Foreskin fibroblast (primary cell): ENCODE measurements at places on chromosomes 2 and 18.

DNA sequence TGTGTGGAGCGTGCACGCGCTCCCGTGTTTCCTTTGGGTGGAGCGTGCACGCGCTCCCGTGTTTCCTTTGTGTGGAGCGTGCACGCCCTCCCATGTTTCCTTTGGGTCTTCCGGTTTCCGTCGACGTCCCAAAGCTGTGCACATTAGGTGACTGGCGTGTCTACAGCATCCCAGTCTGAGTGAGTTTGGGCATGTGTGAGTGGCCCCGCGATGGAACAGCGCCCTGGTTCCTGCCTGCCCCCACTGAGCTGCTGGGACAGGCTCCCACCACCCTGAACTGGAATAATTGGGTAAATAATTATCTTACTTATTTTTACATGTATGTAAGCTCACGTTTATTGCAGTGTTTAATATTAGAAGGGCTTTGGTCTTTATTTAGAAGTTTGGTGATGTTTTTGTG, 104.2 kb downstream of the AGAP1 start:
- no peak for DNase-seq

GRCh38 chr2:29201979-29202378, 86.8 kb downstream of the CLIP4 start:
- no peak for DNase-seq

DNA sequence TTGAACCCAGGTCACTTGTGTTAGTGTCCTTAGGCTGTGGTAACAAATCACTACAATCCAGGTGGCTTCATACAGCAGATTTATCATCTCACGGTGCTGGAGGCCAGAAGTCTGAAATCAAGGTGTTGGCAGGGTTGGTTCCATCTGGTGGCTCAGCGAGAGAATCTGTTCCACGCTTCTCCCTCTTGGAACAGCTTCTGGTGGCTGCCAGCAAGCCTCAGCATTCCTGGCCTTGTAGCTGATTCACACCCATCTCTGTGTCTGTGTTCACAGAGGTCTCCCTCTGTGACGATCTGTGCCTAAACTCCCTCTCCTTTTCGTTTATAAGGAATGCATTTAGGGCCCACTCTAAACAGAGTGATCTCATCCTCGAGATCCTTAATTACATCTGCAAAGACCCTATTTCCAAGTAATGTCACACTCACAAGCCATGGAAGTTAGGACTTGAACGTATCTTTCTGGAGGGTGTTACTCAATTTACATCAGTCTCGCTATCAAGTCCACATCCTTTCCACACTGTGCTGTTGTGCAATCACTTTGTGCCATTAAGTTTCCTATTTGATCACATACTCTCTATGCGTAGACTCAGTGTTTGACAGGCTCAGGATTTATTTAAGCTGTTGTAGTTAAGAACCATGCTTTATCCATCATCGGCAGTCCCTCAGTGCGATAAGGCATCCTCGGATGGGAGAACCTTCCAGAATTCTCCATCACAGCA, 164.4 kb downstream of the SOCS6 start:
- DNase-seq, result peak; percentile 22

DNA sequence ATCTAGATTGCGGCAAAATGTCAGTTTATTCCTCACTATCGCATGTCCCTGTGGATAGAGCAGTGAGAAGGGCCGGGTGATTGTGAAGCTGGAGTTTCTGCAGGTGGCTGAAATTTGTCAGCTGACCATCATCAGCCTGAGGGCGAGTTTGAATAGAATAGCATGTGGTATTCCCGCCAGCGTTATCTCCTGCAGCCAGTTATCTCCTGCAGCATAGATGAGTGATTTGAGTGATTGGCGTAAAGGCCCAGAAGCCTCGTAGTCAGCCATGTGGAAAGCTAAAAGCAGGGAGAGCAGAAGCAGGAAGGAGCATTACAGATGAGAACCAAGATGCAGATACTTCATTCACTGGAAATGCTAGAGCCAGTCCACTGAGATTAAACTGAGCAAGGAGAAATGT, 65.5 kb downstream of the CABLES1 start:
- DNase-seq, result no peak

DNA sequence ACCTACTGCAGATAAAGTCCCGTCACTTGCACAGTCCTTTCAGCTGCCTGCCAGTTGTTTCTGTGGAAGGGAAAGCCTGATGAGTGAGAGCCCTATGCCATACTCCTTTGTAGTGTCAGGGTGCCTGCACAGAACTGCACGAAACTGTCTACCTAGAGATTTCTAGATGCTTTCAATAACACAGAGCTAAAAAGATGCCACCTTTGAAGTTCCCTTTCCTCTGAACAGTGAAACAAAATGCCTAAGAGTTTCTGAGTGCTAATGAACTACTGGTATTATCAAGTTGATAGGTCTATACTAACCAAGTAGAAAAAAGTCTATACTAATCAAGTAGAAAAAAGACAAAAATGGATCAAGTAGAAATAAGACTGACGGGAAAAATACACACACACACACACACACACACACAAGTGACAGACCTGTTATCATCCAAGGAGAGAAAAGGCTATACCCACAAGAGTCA, 79.0 kb downstream of the TLK1 start:
- DNase-seq, result no peak

GRCh38 chr2:191176305-191176704, 25.5 kb upstream of the STAT4 start:
- no peak for DNase-seq

DNA sequence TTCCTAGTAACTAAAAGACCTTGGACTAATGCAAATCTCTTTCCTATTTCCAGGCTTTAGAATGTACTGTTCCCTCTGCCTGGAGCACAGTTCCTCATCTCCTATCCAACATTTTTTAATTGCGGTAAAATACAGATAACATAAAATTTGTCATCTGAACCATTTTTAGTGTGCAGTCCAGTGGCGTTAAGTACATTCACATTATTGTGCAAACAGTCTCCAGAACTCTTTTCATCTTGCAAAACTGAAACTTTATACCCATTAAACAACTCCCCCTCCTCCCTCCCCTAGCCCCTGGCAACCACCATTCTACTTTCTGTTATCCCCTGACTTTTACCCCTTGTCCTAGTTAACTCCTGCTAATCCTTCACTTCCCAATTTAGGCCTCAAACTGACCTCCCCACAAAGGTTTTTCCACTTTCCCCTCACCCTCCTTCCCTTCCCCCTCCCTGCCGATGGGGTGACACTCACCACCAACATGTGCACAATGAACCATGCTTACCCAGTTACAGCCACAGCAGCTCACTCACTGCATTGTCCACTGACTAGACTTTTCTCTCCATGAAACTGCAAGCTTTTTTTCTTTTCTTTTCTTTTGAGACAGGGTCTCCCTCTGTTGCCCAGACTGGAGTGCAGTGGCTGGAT, 54.8 kb downstream of the KIAA2012 start:
- no peak for DNase-seq

- peak; percentile 38 for DNase-seq
Observed at GRCh38 chr2:163734881-163735684, 725 bp downstream of the FIGN start.

DNA sequence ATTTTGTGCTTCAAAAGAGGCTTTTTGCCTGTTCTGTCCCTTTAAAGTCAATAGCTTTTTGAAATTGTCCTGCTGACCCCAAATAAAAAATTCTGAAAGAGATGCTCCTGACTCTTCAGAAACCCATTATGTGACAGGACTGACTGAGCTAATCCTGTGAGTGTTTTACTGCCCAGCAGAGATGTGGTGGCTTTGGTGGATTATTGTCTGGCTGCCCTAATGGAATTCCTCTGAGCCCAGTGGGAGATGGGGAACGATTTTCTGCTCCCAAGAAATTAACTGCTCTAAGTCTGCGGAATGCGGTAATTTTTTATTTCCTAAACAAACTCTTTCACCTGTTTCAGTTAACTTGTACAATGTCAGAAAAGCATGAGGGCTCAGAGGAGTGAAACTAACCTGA, 258.2 kb downstream of the IKZF2 start:
- DNase-seq, result no peak

- no peak for DNase-seq
Observed at GRCh38 chr2:195413944-195414343, 243.1 kb upstream of the SLC39A10 start.

GRCh38 chr2:56749152-56749752, 565.5 kb downstream of the CCDC85A start:
- no peak for DNase-seq

DNA sequence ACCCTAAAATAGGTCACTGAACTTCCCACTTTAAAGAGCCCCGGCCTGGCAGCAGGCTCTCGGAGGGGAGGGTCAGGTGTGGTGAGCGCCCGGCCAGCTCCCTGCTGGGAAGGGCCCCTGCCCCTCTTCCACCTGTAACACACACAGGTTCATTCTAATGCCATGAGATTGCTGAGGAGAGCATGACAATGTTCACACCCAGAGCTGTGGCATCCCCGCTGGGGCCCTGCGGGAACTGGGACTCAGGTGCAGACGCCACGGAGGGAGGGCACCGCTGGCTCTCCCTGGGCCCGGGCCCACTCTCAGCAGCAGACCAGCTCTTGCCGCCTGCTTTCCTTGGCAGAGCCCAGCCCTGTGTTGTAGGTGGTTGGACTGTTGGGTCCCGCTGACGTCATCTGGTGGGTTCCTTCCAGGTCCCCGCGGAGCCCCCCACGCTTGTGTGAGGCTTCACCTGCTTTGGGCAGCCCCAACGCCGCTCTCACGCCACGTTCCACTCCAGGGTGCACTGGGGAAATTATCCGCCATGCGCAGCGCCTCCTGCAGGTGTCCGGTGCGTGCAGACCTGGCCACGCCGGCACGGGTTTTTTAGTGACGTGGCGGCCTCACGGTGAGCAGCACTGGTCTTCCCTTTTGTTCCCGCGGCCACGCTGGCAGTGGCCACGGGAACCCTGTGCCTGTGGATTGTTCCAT, 50.4 kb upstream of the KCNG2 start:
- DNase-seq, result no peak

DNA sequence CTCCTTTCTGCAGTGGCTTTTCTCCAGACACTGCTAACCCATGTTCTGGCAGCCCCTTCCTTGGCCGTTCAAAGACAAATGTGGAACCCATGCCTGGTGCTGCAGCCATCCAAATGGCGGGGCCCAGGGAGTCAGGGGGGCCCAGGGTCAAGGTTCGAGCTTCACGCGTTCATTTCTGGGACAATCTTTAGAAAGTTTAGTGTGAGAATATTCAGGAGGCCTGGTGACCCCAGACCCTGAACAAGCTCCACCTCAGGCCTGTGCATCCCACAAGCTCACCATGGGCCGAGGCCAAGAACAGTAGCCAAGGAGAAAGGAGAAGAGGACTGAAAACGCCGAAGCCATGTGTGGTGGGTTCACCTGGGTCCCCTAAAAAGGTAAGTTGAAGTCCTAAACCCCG, 54.4 kb downstream of the ANKMY1 start:
- no peak for DNase-seq

DNA sequence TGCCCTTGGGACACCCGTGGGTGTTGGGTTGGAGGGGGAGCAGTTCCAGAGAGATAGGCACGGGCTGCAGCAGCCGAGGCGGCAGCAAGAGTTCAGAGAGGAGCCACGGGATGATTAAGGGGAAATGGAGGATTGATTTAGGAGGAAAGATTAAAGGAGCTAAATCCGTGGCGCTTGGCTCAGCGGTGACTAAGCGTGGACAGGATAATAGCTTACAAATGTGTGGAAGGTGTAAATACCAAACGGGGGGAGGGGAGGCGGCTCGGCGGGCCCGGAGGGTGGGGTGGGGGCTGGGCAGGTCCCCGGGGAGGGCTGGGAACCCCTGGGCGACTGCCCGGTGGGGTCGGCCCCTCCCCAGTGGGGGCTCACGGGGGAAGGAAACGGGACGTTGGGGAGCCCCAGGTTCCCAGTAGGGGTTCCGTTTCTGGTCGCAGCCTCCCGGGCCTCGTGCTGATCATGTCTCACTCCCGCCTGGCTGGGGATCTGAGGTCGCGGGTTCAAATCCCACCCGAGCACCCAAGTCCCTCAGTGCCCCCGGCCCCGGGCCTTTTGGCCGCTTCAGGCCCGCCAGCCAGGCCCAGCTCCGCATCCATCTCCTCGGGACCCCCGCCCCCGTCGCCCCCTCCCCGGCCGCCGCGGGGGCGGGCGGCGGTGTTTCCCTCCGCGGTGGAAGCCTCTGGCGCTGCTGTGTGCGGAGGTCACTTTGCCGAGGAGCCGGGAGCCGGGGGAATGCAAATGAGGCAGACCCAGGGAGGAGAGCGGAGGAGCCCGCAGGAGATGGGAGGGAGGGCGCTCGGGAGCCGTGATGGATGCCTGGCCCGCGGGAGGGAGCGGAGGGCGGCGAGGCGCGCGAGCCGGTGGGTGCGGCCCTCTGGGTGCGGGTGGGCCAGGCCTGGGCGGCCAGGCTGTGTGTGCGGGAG, 8.1 kb downstream of the ASIC4 start:
- peak; percentile 91 for DNase-seq

GRCh38 chr2:17191223-17191622, 327.0 kb downstream of the RAD51AP2 start:
- DNase-seq, result no peak

DNA sequence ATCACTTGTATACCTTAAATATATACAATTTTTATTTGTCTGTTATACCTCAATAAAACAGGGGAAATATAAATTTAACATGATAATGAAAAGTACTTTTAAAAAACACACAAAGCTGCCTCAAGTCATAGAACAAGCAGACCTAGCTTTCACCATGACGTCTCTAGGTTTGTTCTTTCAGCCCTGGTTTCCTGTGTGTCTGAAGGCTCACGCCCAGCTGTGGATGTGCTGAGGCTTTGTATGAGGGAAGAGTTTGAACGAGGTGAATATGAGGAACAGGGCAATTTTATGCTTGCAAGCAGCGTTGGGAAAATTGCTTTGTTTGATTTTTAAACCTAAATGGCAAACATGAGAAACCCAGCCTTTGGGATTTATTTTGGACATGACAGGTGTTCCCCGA, 15.3 kb downstream of the SH3RF3 start:
- DNase-seq, result no peak

DNA sequence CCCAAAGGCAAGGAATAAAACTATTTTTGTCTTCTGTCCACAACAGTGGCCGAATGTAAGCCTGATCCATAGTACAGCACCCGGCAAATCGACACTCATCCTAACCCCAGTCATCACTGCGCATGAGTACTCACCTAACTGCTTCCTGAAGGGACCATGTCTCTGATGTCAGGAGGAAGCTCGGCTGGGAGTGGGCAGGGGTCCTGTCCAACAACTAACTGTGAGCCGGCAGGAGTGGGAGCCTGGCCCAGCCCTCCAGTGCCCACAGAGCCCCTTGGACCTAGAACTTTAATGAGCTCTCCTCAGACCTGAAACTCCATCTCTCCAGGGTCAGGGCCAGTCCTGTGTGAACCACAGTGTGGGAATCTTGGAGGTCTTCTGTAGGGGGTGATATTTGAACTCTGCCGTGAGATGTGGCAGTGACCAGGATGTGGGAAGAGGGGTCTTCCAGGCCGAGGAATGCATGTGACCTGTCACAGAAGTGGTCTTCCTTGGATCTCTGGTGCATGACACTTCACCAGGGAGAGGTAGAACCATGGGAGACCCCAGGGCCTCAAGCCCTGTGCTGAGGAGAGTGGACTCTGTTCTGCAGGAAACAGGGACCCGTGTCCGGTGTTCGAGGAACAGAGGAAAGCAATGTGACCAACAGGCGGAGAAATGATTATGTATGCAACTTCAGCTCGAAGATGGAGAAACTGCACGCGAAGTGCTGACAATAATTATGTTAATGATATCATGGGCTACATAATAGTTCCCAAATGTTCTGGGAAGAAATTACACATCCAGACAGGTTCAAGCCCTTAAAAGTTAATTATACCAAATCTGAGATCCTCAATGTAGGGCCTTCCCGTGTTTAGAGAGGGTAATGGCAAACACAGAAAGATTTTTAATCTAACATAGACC, 240.1 kb upstream of the HDAC4 start:
- DNase-seq, result no peak
